ENCODE measurements at places on chromosomes 2 and 18.

DNA sequence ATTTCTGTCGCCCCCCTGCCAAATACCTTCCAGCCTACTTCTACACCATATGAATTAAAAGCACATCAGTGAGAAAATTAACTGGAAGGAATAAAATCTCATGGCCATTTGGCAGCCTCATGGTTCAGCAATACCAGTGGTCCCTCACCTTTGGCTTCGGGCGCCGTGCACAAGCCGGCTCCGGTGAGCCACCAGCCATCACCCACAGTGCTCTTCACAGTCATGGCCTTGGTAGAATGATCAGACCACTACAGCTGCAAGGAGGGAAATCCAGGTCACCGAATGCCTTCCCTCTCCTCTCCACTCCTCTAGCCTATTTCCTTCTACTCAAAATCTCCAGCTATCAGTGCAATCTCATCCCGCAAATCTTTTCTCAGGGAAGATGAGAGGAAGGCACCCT is 239.1 kb downstream of the C1D start:
- no peak for DNase-seq

DNA sequence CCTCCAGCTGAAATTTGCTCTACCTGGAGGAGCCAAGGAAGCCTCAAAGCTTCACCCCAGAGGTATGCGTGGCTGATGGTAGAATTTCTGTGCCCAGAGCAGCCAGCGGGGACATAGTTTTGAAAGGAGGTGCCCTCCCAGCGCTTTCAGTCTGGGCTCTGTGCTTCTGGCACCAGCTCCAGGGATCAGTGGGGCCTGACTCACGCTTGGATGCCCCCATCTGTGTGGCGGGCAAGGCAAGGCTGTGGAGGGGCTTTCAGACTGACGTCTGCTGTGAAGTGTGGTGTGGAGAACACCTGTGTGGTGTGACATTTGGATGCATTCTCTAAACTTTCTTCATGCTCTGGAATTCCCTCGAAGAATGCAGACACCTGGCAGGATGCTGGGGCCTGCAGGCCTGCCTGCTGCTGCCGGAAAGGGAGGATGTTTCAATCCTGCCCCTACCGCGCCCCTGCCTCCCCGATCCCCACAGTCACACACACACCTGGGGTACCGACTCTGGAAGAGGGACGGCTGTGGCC is 84.1 kb downstream of the CTIF start:
- peak; percentile 56 for DNase-seq

DNA sequence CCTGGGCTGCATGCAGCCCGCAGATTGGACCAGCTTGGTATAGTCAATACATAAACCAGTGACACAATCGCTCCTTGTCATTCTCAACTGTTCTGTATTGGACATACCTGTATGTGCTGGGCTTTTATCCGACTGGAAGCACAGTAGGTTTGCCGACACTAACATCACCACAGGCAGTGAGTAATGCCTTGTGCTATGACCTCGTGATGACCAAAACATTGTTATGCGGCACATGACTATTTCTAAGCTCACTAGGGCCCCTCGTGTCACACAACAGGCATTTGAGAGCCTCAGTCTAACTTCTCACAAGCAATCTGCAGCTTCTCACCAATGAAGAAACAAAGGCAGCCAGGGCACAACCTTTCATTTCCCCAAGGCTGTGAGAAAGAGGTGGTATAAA is 320.8 kb downstream of the AFF3 start:
- DNase-seq: no peak

GRCh38 chr2:222993920-222994650 is 57.9 kb upstream of the KCNE4 start:
- no peak for DNase-seq

- DNase-seq: no peak
Measured at GRCh38 chr18:36187193-36187825, at the start of gene MOCOS. Gene MOCOS (plus strand): TSS chr18:36187497. CDS start chr18:36187540, 43 bp downstream.

GRCh38 chr2:187924293-187924692 is 367.4 kb upstream of the GULP1 start:
- DNase-seq: no peak

GRCh38 chr18:23853448-23854195 is 160.9 kb upstream of the TTC39C start:
- DNase-seq: no peak

- no peak for DNase-seq
Measured at GRCh38 chr2:138502255-138503086, 901 bp downstream of the SPOPL start.

DNA sequence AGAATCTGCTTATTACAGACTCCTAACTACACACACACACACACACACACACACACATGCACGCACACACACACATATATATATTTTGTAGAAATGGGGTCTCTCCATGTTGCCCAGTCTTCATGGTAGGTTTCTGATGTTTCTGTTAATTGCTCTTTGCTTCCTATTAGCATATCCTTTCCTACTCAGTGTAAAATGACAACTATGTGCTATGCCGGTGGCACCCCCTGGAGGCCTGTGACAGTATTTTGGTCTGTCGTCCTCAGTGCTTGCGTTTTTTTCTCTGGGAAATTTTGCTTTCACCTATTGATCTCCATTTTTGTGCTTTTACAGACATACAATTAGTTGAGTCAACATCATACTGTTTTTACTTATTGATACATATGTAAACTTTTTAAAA is 322.1 kb downstream of the LRRTM1 start:
- DNase-seq: no peak

DNA sequence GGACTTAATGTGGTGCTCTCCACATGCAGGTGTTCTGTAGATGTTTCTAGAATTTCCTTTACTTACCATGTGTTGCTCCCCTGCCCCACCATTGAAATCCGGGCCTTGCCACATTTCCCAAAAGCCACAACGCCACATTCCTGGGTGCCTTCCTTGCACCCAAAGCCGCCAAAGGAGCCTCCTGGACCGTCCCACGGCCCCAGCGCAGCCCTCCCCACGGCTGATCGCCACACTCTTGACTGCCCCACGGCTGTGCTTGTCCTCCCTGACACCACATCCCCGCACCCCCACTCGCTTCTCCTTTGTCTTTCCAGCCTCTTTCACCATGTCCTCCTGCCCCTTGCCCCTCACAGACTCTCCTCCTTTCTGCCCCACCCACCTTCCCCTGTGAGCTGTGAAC is 40.2 kb upstream of the CHMP1B start:
- no peak for DNase-seq

- peak; percentile 13 for DNase-seq
Measured at GRCh38 chr2:196601430-196602306, 37.8 kb upstream of the CCDC150 start.

DNA sequence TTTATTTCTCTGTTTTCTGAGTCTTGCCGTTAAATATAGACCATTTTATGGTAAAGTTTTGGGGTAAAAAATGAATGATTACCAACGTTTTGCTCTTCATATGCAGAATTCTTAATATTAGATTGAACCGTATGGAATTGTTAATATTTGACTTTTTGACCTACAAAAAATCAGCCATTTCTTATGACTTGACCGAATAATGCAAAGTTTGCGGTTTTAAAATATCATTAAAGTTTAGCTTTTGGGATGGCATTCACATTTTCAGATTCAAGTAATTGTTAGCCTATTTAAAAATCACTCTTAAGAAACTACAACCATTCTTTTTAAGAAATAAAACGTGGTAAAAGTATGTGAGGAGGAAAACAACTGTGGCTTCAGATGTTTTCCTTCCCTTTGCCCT is 138.0 kb downstream of the HAUS1 start:
- no peak for DNase-seq

GRCh38 chr2:225466891-225467604 is 67.5 kb downstream of the NYAP2 start:
- no peak for DNase-seq
